ENCODE measurements at places on chromosomes 1 and 21.

DNA sequence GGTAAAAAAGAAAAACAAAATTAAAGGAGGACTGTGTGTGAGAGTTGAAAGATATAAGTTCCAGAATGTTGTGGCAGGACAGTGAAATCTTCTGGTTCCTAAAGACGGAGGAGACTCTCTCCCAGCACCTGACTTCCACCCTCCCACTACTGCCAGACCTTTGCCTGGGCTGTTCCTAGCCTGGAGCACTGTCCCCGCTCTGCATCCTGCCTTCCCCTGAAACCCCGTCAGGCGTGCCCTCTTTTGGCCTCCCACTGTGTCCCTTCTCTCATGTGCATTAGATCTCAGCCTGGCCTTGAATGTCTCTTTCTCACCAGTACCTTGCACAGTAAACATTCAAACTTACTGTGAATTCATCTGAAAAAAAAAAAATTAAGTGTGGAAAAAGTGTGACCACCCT is 74.1 kb downstream of the VPS26C start:
- no peak for DNase-seq

DNA sequence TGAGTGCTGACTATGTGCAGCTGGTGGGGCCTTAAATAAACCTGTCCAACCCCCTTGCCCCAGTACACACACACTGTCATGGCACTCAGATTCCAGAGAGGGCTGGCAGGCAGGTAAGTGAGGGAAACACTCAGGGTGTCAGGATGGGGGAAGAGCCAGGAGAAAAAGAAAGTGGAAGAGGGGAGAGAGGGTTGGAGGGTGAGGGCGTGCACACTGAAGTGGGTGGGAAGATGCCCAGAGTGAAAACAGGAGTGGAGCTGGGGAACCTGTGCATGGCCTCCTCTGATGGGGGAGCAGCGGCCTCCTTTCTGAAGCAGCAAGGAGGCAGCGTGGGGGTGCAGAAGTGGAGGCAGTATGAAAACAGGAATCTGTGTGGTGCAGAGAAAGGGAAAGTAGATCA is 160.6 kb upstream of the JUN start:
- DNase-seq = no peak

DNA sequence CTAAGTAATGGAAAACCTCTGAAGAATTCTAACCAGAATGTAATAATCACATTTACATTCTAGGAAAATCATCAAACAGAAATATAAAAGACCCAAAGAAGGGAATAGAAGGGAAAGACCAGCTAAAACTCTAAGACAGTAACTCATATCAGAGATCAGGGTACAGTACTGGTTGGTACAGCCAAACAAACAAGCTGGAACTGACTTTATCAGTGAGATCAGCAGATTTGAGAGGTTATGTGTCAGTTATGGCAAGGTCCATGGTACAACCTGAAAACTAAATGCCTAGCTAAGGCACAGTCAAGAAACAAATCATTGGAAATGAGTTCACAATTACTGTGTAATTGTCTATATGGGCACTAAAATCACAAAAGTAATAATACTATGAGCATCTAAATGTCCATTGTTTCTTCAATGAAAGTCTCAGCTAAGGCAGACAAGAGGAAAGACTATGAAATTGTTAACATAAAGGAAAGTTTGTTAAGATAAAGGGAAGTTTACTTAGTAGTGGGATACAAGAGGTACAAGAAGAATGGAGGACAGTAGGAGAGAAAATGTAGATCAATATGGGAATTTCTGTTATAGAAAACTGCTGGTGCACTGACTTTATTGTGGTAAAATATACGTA is 75.8 kb downstream of the TRIM33 start:
- DNase-seq = no peak

DNA sequence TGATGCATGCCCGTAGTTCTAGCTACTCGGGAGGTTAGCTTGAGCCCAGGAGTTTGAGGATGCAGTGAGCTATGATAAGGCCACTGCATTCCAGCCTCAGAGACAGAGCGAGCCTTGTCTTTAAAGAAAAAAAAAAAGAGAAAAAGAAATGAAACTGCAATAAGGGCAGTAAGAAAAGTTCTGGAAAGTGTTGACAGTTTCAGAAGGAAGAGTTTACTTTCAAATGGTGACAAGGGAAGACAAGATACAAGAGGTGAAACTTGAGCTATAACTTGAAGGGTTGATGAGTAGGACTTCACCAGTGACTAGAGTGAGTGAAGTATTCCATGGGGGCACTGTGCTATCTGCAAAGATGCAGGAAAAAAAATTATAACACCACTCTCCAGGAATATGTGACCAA is 125.0 kb downstream of the AKT3 start:
- DNase-seq = no peak
